ELR (cell line): ENCODE measurements at places on chromosomes 5 and 9.

DNA sequence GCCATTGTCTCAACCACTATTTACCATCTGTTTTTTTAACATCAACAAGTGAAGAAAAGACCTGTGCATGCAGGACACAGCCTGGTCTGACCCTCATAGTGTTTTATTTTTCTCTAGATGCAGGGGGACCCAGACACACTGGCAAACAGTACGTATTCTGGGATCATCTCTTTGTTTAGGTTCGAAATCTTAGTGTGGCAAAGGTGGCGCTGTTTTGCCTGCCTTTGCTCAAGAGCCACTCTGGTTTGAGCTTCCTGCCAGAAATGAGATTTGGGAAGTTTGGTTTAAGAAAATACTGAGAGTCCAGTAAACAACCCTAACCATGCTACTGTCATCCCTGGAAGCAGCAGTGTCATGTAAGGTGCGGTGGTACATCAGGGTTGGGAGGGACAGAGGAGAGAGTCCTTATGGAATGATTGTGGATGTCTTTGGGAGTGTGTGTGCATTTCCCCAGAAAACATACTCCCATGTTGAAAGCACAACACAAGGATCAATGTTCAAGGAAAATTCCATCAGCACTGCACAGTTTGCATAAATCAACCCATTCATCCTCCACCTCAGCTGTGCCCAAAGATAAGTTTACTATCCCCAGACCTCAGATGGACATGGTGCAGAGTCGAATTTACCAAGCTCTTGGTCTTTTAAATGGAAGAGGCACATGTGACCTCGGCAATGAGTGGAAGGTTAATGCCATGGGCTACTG lies 34.0 kb upstream of the FLT4 start:
- no peak for DNase-seq

- no peak for DNase-seq
These were observed 6.3 kb downstream of the CEP72 start for GRCh38 chr5:618450-618849.

DNA sequence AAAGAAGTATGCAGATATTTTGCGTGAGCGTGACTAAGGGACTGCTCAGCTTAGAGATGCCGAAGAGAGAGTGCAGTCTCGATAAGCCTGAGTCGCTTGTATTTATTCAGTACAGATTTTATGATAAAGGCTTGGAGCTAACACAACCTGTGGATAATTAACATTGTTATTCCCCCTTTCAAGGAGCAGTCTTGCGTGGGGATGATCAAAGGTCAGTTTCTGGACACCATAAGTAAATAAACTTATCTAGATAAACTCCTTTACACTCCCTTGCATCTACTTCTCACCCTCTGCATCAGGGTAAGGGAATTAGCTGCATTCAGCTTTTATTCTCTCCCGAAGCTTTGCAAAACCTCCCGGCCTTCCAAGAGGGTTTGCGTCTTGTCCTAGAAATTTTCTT lies 357.8 kb upstream of the ST8SIA4 start:
- no peak for DNase-seq

DNA sequence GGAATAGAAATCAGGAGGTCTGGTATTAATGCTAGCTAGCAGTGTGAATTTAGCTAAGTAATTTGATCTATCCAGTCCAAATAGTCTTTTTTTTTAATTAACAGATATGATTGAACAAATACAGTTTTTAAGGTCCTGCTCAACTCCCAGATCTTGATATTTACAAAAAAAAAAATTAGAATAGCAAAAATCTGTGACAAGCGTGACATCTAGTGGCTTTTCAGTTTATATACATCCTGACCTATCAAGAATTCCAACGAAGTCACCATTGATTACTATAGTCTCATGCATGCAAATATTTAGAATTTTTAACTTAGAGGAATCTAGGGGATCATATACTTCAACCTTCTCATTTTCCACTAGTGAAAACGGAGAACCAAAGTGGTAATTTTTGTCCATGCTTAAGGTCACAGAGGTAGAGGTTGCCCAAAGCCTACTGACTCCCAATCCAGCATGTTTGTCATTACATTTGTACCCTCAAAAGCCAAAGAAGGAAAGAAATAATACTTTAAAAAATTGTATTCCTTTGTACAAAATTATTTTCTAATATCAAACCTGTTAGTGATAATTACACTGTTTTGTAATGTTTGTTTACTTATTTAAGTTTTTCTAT lies 17.6 kb upstream of the TARS1 start:
- DNase-seq: peak; percentile 62

GRCh38 chr5:76838481-76839261 lies 11.1 kb upstream of the S100Z start:
- DNase-seq: peak; percentile 89

GRCh38 chr9:11546231-11546630 lies 933.4 kb upstream of the PTPRD start:
- DNase-seq: no peak

DNA sequence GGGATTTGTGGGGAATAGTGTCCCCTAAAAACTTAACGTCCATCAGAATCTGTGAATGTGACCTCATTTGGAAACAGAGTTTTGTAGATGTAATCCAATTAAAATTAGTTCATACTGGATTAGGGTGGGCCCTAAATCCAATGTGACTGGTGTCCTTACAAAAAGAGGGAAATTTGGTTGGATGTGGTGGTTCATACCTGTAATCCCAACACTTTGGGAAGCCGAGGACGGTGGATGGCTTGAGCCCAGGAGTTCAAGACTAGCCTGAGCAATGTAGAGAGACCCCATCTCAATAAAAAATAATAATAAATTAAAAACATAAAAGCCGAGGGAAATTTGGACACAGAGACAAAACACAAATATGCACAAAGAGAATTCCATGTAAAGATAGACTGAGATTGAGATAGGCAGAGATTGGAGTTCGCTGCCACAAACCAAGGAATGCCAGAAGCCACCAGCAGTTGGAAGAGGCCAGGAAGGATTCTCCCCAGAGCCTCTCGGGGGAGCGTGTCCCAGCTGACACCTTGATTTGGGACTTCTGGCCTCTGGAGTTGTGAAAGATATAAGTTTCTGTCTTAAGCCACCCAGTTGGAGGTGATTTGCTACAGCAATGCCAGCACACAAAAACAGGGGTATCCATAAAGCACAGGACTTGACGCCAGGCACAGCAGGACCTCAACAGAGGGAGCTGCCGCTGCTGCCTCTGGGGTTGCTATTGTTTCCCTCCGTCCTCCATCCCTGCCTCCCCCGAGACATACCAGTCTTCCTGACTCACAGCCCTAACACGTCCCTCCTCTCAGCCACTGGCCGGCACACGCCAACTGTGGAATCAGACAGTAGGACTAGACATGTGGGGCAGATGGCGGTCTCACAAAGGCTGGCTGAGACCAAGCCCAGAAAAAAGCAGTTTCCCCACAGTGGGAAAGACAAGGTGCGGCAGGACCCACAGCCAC lies 73.8 kb upstream of the IL17B start:
- DNase-seq: peak; percentile 97

DNA sequence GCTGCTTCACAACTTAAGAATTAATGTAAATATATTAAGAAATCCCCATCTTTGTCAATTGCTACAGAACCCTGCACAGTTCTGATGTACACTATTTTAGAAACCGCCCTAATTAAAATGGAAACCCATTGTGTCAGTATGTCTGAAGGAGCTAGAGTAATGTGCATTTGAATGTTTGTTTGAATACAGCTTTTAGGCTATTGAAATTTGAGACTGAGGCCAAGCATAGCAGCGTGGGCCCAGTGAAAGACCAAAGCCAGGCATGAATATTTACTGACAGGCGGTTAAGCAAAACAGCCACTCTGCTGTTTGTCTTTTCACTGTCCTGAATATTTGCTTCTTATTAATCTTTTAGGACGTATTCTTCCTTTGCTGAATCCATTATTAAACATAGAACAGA lies 252.3 kb downstream of the IZUMO3 start:
- DNase-seq: no peak

DNA sequence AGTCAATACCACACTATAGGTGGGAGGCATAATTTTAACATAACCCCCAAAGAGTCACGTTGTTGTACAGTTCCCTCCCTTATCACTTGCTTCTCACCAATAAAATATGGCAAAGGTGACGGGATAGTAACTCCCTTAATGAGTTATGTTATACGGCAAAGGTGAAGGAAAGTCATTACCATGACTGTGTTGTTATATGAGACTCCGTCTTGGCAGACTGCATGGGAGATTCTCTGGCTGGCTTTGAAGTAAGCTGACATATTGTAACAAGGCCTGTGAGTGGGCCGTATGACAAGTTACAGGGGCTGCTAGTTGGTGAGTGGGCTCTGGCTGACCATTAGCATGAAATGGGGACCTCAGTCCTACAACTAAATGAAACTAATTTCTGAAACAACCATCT lies 366.4 kb upstream of the FTMT start:
- DNase-seq: no peak

GRCh38 chr5:39697881-39698280 lies 273.1 kb upstream of the DAB2 start:
- DNase-seq: no peak

DNA sequence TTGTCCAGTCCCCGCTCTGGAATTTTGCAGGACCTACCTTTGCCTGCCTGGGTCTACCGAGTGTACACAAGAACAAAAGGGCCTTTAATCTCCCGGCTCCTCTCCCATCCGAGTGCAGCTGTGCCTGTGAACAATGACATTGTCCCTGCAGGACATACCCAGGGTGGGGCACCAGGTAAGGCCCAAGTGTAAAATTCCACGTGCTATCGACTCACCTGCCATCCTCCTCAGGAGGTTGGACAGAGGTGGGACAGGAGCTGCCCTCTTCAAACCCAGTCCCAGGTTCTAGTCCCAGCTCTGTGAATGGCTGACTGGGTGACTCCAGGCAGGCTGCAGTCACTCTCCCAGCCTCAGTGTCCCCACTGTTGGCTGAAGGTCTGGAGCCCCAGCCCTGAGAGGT lies 159.6 kb upstream of the ALDH1B1 start:
- no peak for DNase-seq

DNA sequence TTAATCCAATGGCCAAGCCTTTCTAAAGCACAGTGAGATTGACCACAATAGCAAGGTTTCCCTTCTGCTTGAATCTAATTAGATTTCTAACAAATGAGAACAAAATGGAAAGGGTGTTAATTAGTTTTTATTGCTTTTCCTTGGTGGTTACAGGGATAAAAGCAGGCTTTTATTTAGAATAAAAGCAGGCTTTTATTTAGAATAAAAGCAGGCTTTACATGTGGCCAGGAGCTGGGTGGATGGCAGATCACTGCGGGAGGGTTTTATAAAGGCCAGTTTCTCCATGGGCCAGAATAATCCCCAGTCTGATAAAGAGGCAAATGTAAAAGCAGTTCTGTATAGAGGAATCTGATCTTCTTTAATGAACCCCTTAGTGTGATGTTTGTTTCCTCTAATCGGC lies 470.2 kb downstream of the TMEM232 start:
- no peak for DNase-seq

DNA sequence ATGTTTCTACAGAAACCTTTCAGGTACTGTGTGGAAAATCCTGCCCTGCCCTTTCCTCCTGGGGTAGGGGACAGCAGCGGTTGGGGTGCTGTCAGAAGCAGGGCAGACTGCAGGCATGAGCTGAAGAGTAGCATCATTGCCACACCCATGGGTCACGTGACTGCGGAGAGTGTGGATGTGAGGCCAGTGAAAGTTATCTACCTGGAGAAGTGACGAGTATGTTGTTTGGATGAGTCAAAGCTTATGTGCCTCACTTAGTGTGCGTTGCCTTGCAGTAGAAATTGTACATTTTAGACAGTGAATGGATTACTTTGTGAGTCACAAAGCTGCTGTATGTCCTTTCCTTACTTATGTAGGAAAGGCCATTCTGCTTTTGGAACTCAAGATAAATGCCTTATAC lies 21.7 kb upstream of the ACTBL2 start:
- DNase-seq: peak; percentile 14

GRCh38 chr5:133328800-133329199 lies 277.0 kb downstream of the HSPA4 start:
- no peak for DNase-seq

- no peak for DNase-seq
These were observed 25.6 kb downstream of the SLC12A2 start for GRCh38 chr5:128109138-128109537.

GRCh38 chr5:166382031-166382430 lies 1909.4 kb upstream of the WWC1 start:
- no peak for DNase-seq

DNA sequence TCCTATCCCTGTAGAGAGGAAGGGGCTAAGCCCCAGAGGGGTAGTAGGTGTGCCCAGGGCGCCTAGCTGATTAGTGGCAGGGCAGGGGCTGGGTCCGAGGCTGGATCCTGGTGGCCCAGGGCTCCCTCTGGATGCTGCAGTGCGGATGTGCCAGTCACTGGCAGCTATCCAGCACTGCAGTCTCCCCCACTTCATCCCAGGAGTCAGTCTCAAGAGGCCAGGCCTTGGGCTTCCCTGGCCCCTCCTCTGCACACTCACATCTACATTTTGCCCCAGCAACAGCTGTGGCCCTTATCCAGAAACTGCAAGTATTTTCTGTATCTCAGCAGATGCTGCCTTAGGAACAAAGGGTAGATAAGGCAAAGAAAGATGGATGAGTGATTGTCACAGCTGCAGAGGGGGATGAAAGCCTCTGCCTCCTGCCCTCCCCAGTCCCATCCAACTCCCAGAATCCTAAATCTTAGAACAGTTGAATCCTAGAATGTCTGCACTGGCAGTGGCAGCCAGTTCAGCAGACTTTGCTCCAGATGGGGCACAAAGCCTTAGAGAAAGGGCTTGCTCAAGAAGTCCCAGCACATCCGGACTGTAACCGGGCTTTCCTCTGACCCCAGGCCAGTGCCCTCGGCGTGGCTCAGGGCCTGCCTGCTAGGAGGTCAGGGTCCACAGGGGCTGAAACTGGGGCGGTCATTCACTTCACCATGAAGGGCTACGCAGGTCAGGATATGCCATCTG lies 1.6 kb downstream of the ANXA6 start:
- peak; percentile 68 for DNase-seq

GRCh38 chr9:109718861-109719260 lies 61.1 kb upstream of the PALM2AKAP2 start:
- DNase-seq: no peak

DNA sequence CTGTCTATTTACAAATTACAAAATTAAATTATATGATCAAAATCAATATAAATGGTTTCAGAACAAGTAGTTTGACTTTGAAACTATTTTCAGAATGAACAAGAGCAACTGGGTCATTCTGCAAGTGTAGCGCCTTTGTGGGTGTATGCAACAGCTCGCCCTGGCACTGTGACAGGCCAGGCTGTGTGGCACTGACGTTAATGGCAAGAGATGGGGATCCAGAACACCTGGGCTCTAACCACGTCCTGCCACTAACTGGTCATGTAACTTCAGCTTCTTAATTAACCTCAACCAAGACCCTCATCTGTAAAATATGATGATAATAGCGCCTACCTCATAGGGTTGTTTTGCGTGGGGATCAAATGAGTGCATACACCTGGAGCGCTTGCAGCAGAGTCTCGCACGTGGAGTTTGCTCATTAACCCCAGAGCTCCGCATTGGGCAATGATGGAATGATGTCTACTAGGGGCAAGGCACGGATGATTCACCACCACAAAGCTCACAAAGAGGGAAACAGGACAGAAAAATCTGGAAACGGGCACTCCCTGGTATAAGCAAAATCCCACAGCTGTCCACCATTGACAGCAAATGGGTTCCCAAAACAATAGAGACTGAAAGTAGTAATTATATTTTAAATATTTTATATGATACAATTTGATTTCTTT lies 639.4 kb downstream of the SEMA5A start:
- DNase-seq: peak; percentile 93

- peak; percentile 61 for DNase-seq
These were observed 19.2 kb upstream of the SHB start for GRCh38 chr9:38088006-38088925.
